ENCODE measurements at places on chromosomes 3 and 15.

- DNase-seq: no peak
Measured at GRCh38 chr3:58596834-58597518, 19.8 kb upstream of the FAM107A start.

DNA sequence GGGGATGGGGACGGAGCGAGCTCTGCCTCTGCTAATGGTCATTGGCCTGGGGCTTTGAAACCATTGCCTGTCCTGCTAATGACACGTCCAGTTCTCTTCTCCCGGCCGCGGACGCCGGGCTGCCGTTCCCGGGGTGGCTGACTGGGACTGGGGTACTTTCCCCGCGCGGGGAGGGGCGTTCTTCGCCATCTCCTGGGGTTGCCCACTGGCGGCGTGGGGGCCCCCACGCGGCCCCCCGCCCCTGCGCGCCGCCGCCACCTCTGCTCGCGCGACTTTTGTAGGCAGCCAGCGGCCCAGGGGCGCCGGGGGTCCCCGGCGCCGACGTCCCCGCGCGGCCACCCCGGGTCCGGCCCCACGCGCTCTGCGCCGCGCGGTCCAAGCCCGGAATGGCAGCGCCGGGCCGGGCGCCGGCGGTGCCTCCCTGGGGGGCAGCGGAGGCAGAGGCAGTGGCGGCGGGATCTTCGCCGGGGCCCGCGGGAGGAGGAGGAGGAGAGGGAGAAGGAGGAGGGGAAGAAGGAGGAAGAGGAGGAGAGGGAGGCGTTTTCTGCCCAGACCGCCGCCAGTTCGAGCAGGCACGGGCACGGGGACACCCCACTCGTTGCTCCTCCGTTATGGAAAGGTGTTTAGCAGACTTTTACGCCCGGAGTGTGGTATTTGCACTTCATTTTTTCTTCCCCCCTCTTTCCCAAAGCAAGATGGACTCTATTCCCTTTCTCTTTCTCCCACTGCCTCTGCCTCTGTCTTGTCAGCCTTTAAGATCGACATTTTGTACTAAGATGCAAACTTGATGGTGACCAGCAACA is 2.3 kb downstream of the BBX start:
- DNase-seq: peak; percentile 26

DNA sequence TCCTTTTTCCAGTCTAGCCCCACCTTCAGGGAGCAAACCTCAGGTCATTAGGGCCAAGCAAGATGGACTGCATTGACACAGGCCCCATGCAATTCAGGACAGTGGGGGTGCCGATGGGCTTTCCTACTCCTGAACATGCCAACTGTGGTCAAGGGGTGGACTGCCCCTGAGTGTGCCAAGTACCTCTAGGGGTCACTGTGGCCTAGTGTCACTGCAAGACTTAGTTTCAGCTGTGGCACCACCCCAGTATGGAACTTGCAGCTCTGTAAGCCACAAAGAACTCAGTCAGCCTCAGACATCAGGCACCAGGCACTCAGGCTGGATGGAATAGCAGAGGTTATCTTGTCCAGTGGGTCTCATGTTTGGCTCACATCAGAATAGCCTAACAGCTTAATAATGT is 32.3 kb downstream of the EXOG start:
- DNase-seq: no peak

- no peak for DNase-seq
Measured at GRCh38 chr15:48556159-48556897, 89.2 kb downstream of the FBN1 start.

DNA sequence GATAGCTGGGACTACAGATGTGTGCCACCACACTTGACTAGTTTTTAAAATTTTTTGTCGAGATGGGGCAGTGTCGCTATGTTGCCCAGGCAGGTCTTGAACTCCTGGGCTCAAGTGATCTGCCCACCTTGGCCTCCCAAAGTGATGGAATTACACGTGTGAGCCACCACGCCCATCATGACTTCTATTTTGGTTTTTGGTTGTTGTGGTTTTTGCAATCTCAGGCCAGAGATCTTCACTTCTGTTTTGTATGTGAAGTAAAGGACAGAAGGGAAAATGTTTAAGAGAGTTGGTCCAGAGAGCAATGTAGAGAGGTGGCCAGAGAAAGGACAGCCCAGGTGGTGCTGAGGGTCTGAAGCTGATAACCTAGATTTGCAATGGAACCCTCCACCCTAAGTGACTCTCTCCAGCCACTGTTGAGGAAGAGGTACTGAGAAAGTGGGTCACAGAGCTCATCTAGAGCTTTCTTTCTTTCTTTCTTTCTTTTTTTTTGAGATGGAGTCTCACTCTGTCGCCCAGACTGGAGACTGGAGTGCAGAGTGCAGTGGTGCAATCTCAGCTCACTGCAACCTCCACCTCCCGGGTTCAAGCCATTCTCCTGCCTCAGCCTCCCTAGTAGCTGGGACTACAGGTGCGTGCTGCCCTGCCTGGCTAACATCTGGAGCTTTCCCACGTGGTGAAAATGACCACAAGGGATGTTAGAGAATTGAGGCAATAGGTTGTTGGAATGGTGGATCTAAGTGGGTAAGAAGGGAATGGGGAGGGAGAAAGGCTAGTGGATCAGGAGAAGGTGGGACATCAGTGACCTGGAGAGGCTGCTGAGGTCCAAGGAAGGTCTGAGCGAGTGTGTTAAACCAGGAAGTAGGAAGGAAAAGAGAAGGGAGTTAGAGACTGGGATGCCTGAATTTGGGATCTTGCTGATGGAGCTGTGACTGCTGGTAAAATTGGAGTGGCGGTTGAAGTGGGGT is 22.4 kb upstream of the SEMA4B start:
- DNase-seq: no peak

- no peak for DNase-seq
Measured at GRCh38 chr3:47523310-47524073, 10.0 kb upstream of the ELP6 start.

DNA sequence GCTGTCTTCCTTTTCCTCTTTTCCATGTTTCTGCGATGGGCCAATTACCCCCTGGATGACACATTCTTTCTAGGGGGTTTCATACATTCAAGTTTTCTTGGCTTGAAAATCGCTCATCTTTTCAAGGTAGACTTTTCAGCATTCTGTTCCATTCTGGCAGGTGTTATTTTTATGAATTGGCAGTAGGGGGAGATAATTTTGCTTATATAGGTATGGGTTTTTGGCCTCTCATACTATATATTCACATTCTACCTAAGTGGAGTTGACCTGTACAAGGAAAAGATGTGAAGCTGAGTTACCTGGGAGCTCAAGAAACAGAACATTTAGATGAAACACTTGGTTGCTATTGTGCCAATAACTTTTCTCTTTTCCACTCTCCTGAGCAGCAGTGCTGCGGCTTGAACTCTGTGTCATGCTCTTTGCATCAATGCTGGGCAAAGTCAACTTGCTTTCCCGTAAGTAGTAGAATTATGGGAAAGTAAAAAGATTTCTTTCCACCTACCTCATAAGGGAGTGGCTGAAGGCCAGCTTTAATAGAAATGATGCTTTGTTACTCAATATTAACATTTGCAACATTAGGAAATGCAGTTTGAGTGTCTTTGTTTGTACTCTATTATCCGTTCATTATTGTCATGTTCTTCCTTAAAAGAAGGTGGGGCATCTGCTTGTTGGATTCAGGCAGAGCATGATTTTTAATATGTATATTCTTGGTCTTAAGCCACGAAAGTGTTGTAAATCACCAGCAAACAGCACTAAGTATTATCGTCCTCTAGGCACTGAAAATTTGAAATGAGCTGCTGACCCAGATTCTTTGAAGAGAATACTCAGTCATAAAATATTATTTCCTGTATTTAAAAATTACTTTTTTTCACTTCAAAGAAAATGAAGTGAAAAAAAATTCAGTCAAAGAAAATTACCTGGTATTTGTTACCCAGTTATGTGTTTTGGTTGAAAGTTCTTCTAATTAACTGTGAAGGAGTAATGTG is 27.7 kb upstream of the MFSD1 start:
- no peak for DNase-seq

- DNase-seq: no peak
Measured at GRCh38 chr3:30984855-30985749, 90.6 kb upstream of the GADL1 start.

- no peak for DNase-seq
Measured at GRCh38 chr3:171346582-171347300, 113.5 kb downstream of the TNIK start.

DNA sequence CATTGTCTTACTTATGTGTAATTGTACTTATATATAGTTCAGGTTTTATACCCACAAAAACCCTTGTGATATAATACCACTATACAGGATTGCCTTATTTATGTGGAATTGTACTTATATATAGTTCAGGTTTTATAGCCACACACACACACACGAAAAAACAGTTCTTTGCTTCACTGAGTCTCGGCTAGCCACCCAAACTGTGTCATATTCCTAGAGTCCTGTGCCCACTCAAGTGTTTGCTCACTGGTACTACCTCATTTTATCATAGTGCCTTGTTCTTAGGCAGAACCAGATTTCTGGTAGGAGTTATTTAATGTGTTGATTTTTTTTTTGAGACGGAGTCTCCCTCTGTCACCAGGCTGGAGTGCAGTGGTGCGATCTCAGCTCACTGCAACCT is 12.5 kb downstream of the RASA2 start:
- DNase-seq: no peak

- peak; percentile 14 for DNase-seq
Measured at GRCh38 chr15:89088605-89089315, 504 bp downstream of the ABHD2 start.

GRCh38 chr3:125075738-125076137 is 19.9 kb upstream of the HEG1 start:
- DNase-seq: no peak

GRCh38 chr3:22228705-22229104 is 477.7 kb upstream of the ZNF385D start:
- no peak for DNase-seq

Data from progenitor cell of endocrine pancreas (in vitro differentiated cells).